ENCODE measurements at places on chromosomes 7 and 10. TPM values are rescaled to one million over a fixed set of nuclear protein-coding genes. Genes with fewer than 3 reads are reported as not detected.

DNA sequence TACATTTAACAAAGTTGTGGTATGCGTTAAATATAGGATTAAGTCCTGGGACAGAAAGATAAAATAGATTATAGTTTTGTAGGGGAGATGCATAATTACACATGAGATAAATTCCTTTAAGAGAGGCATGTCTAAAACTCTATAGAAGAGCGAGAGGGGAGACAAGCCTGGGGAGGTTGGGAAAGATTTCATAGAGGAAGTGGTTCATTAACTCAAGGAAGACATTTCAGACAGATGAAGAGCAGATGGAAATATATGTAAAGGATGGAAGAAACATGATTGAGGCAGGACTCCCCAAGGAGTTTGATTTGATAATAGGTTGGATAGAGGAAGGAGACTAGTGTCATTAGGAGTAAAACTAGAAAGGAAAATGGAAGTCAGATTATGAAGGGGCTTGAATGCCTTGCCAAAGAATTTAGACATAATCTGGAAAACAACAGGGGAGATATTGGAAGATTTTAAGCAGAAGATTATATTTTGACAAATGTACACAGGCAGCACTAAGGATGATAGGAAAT, 96.1 kb downstream of the PHTF2 start:
- DNase-seq = no peak

DNA sequence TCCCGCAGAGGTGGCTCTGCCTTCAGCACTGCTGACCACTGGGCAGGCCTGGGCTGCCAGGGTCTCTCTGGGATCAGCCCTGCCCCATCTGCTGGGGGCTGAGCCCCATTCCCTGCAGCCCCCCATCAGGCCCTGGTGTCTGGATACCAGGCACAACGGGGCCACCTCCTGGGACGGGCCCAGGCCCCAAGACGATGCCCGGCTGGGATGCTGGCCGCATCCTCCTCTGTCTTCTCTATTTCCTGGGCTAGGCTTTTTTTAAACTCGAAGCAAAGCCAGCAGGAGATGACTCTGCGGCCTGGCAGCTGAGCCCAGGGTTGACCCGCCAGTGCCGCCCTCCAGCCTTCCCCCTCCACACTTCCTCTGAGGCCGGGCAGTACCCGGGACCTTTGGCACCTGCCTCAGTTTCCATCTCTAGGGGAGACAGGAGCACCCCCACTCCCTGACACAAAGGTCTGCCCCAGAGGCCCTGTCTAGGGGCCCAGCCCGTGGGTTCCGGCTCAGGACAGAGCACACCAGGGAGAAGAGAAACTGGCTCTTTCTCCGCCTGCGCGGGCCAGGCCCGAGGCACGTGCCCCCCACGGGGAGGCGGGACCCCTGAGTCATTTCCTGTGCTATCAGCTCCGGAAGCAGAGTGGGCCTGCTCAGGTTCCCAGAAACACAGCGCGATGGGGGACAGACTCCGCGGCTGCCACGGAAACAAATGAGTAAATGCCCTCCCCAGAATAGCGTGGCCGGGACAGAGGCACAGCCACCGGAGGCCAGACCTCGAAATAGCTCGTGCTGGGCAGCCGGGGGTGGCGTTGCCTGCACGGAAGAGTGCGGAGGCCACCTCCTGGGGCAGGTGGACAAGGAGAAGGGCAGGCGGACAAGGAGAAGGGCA, 84.6 kb upstream of the PDGFA start:
- DNase-seq = peak; percentile 93

DNA sequence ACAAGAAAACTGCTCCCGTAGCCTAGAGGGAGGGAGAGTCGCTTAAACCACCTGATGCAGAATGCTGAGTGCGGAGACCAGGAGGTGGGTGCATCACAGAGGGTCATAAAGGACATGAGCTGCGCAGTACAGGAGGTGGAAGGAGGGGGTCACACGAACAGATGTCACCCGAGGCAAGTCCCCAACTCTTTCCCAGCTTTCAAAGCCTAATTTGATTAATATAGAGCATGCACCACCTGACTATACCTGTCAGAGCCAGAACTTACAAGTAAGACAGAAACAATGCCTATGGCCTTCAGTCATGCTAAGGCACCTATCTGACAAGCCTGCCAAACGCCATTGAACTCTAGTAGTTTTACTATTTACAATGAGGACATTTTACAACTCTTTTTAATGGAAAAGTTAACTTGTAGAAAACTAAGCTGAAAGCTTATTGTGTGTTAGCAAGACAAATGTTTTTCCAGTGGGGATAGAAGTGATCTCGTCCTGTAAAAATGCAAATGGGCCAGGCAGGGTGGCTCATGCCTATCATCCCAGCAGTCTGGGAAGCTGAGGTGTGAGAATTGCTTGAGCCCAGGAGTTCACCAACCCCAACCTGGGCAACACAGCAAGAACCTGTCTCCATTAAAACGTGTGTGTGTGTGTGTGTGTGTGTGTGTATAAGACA, 1.1 kb upstream of the VOPP1 start:
- DNase-seq = peak; percentile 53

GRCh38 chr7:77796960-77797359, 1.3 kb downstream of the TMEM60 start:
- no peak for DNase-seq

DNA sequence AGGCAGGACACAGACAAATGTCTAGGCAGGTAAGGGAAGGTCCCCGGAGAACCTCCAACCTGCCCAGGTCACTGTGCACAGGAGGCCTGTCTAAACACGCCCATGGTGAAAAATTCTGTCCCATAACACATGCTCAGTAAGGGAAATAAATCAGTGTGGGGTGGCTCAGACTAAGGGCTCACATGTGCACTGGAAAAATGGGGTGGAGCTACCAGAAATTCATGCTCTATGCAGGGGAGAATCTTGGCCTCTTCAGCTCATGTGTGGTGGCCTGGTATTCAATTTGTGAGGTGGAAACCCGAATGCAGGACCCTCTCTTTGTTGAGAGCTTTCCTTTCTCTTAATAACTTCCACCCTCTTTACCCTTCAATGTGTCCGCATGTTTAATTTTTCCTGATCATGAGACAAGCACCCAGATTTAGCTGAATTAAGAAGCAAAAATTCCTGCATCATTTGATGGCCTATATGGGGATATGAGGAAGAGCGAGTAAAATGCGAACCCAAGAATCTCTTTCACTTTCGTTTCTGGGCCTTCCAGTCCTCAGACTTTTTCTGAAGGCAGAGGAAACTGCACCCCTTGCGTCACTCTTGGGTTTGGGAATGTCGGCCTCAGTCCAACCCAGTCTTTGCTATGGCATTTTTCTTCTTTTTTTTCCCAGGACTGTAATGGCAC, 163.2 kb downstream of the DGKB start:
- DNase-seq = no peak

DNA sequence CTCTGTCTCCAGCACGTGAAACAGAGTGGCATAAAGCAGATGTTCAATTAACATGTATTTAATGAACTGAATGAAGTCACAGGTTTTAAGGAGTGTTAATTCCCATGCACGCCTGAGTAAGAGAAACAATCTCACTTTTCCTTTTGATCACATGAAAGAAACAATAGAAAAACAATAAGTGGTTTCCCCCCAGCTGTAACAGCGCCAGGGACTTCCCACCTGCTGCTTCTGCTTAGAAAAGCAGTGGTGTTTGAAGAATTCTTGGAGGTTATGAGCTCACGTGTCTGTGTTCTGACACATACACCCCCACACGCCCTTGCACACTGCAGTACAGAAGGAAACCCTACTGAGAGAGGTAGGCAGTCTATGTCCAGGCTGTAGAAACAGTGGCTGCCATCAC, 51.3 kb upstream of the FRMD4A start:
- peak; percentile 66 for DNase-seq

DNA sequence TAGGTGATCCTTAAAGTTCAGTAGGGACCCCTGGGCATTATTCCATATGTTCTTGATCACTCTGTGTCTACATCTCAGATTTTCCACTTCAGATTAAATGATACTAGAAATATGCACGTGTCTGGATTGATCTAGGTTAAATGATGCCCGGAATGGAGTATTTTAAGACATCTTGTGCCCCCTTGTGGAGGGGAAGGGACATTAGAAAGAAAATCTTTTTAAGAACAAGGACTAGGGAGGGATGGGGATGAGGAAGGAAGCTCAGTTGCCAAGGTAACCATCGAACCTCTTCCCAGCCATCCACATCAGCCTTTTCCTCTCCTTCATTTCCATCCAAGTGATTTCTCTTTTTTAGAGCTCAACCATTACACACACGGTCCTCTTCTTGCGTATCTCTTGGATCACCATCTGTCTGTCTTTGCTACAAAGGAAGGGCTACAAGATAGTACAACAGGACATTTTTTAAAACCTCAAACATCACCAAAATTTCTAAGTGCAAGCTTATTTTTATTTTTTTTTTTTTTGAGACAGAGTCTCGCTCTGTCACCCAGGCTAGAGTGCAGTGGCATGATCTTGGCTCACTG, 40.5 kb downstream of the PRSS2 start:
- DNase-seq = peak; percentile 63

GRCh38 chr10:37803269-37803668, 54.1 kb downstream of the ZNF248 start:
- no peak for DNase-seq

GRCh38 chr7:149633976-149634945, 136.7 kb upstream of the ZNF746 start:
- no peak for DNase-seq

DNA sequence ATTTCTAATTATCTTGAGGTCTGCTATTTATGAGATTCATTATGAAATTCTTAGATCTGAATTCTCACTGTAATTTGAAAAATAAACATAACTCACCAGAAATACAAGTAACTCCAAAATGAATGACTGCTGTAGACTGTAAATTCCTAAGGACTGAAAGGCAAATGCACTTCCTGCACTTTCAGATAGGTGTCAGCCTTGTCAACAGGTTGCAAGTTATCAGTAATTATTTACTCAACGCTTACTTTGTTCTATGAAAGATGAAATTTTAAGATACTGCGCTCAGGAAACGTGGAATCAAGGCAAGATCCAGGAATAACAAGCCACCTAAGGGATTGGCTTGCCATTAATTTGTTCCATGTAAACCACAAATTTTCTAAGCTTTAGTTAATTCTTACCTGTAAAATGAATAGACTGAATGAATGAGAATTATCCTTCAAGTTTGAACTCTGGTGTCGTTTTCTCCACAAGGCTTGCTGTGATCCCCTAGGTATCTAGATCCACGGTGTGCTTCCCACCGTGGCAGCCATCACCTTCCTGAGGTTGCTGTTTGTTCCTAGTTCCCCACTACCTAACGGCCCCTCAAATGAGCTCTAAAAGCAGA, 12.6 kb downstream of the DHX32 start:
- peak; percentile 73 for DNase-seq

GRCh38 chr10:73773152-73773879, 8.5 kb upstream of the CHCHD1 start:
- DNase-seq = peak; percentile 9

GRCh38 chr10:86190291-86190690, 176.3 kb downstream of the GRID1 start:
- DNase-seq = no peak

GRCh38 chr7:66296557-66296956, 91.4 kb downstream of the TPST1 start:
- no peak for DNase-seq

DNA sequence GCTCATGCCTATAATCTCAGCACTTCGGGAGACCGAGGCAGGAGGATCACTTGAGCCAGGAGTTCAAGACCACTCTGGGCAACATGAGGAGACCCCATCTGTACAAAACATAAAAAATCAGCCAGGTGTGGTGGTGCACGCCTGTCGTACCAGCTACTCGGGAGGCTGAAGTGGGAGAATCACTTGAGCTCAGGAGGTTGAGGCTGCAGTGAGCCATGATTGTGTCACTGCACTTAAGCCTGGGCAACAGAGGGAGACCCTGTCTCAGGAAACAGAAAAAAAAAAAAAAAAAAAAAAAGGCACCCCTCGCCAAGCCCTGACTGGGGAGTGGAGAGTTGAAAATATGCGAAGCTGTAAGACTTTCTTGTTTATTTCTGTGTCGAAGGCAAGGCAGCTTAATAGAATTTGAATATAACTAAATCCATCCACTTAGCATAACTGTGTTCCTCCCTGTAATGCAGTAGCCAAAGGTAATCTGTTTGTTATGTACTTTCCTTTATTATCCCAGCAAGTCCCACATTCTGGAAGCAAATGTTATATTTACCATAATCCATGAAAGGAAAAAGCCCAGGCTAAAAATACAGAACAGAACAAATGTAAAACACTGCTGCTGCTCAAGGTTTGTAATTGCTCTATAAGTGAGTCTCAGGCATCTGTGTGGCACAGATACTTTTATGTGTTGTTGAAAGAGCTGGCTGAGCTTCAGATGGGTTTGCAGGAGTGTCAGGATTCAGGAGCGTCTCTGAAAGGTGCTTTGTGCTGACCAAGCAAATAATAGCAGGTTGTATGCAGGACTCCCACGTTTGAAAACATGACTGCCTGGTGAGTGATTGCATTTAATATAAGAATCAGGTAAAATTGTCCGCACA, 127.2 kb downstream of the CELF2 start:
- DNase-seq = no peak

DNA sequence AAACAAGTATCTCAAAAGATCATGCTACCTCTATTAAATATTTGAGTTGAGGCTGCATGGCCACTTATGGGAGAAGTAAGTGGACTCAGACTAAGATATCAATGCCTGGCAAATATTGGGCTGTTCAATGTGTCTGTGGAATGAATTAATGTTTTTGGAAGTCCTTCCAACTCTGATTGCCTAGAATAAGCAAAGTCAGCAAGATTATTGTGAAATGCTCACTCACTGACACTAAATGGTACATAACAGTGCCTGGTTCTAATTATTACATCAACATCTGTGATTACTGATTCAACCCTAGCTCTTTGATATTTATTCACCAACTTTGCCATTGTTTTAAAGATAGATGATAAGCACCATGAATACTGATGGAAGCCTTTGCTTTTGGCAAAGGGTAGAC, 45.5 kb upstream of the HDAC9 start:
- no peak for DNase-seq

DNA sequence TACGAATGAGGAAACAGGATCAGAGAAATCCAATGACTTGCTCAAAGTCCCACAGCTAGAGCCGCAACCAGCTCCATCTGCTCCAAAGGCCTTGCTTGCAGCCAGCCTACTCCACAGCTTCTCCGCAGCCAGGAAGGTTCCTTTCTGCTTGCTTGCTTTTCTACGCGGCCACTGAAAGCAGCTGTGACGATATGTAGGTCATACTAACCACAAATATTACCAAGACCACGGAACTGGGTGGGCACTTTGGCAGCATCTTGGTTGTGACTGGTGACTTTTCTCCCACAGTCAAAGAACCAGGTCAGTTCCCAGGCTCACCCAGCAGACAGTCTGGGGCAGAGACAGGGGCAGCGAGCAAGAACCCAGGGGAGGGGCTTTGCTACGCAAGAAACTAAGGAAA, 86.4 kb downstream of the FAM53B start:
- DNase-seq = no peak

The OGDHL gene
- 0.58 TPM for total RNA-seq

The SPDYE9 gene
- not detected for total RNA-seq

The ADAM12 gene
- 0.33 TPM for total RNA-seq

The CNTNAP2 gene
- total RNA-seq = not detected

The GPR15LG gene
- total RNA-seq = not detected

The C7orf25 gene
- 4.2 TPM for total RNA-seq

The PALS2 gene
- 23.6 TPM for total RNA-seq

The SNCG gene
- 31.4 TPM for total RNA-seq

The TET1 gene
- total RNA-seq = 1.5 TPM

The KRIT1 gene
- total RNA-seq = 32.9 TPM
